ENCODE measurements at places on chromosomes 3 and 15.

GRCh38 chr3:108940166-108940565, 13.5 kb downstream of the GUCA1C start:
- DNase-seq: no peak

DNA sequence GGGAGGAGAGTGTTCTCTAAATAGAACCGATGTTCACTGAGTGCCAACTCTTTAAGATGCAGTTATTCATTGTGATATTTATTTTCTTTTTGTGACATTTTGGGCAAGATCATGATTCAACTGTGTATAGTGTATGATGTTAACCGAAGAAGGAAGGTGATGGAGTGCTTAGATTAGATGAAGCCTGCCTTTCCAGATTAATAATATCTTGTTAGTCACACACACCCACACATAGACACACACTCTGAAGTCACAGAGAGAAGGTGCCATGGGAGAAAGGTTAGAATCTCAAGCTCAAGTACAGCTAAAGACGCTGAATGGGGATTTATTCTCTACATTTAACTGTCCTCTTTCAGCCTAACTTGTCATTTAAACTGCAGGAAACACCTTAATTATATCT, 77.0 kb downstream of the SLC9A9 start:
- DNase-seq: no peak

- no peak for DNase-seq
Observed at GRCh38 chr15:66830358-66830757, 128.3 kb downstream of the SMAD6 start.

- DNase-seq: no peak
Observed at GRCh38 chr15:52546031-52546751, 17.5 kb upstream of the MYO5A start.

- no peak for DNase-seq
Observed at GRCh38 chr15:61153291-61153690, 75.8 kb downstream of the RORA start.

DNA sequence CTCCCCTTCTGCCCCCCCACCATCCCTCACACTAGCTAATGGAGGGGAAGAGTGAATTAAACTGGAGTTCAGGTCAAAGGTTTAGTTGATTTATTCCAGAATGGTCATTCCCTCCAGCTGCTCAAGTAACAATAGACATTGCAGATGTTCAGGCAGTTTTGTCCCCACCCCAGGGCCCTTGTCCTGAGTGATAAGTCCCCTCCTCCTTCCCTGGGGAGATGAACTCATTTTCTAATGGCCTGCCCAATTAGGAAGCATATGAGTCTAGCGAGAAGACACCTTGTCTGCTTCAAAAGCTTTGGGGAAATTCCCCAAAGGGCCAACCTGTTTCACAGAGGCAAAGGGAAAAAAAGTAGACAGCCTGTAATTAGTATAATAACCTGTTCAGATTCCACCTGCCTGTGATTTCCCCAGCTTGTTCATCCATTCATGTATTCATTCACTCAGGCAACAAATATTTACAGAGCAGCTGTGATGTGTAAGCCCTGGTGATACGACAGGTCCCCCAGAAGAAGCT, 165.3 kb downstream of the SHQ1 start:
- no peak for DNase-seq

DNA sequence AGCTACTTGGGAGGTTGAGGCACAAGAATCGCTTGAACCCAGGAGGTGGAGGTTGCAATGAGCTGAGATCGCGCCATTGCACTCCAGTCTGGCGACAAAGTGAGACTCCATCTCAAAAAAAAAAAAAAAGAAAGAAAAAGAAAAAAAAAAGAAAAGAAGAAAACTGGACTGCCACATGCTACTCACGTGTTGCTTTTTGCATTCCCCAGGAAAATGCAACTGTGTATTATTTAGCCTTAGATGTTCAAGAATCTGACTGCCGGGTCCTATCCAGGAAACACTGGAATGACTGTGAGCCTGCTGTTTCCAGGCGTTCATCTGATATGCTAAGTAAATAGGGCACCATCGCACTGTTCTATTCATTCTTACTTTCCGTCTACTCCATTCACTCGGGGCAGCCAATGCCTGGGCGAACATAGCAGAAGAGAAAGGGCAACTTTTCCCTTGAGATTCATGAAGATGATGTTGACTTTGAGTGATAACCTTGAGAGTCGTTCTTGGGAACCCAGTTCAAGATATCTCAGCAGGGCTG, 21.4 kb downstream of the HRG start:
- DNase-seq: no peak

DNA sequence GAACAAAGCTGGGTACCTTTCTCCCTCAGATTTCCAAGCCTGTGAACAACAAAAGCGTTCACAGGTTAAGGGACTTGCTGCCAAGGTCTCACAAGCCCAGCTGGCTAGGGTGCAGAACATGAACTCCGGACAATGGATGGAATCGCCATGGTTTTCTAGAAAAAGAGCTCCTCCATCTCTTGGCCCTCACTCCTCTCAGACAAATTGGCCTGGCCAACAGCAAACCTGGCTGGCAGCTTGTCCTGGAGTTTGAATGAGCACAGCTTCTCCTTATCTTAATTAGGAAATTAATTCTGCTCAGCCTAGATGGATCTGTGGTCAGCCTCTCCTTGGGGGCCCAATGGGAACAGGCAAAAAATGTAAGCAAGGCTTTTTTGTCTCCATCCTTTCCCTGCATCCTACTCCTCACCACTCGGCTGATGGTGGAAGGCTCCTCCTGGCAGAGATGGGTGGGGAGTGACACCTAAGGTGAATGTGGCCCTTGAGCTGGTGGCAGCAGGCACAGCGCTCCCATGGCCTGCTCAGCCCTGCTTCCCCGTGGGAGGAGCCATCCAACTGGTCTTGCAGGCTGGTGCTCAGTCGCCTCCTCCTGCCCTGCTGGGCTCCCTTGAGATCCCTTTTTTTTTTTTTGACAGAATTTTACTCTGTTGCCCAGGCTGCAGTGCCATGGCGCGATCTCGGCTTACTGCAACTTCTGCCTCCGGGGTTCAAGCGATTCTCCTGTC, 5.8 kb downstream of the KLHL25 start:
- peak; percentile 62 for DNase-seq
